ENCODE measurements at places on chromosomes 6 and 20.

DNA sequence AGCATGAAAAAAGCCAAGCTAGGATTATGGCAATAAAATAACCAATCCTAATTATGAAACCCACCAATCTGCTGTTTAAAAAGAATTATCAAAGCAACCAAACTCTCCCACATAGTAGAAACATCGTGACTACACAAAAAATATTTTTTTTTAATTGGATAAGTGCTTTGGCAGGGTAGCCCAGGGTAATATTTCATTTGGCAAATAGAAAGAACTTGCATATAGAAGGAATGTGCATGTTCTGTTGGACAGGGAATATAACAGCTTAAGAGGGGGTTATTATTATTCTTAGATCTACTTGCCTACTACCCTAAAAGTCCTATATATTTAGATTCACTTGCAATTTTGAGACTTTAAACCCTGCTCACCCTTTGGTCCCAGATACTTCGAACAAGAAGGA lies 972 bp downstream of the GSTA3 start:
- no peak for DNase-seq

DNA sequence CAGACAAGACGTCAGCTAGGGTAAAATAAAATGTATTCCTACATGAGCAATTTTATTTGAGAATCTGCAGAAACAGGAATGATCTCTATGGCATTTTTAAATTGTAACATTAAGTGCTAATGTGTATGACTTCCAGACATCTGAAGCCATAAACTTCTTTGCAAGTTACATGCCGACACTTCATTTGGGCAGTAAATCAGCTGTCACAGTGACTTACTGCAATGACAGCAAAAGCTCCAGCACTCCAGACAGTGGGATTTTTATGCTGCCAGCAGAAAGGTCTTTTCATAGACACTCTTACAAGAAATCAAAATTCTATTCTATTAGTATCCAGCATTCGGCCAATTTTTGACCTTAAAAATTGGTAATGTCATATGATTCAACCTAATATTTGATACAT lies 156.3 kb upstream of the SNX9 start:
- no peak for DNase-seq

- DNase-seq = no peak
These were observed 518.0 kb downstream of the RFPL4B start for GRCh38 chr6:112865131-112865530.

- no peak for DNase-seq
These were observed 37.1 kb downstream of the OTOR start for GRCh38 chr20:16785226-16785625.

- DNase-seq = no peak
These were observed 197.3 kb downstream of the CENPW start for GRCh38 chr6:126537061-126537816.

- no peak for DNase-seq
These were observed 59.6 kb downstream of the DHX35 start for GRCh38 chr20:39021748-39022147.
